ENCODE measurements at places on chromosomes 16 and 17. TPM values are rescaled to one million over a fixed set of nuclear protein-coding genes. Genes with fewer than 3 reads are reported as not detected.

- no peak for DNase-seq
Observed at GRCh38 chr17:73733517-73733916, 89.3 kb upstream of the SDK2 start.

GRCh38 chr17:41682631-41683030 is 6.1 kb upstream of the EIF1 start:
- no peak for DNase-seq

- no peak for DNase-seq
Observed at GRCh38 chr16:67933805-67934204, 2.1 kb upstream of the CTRL start.

DNA sequence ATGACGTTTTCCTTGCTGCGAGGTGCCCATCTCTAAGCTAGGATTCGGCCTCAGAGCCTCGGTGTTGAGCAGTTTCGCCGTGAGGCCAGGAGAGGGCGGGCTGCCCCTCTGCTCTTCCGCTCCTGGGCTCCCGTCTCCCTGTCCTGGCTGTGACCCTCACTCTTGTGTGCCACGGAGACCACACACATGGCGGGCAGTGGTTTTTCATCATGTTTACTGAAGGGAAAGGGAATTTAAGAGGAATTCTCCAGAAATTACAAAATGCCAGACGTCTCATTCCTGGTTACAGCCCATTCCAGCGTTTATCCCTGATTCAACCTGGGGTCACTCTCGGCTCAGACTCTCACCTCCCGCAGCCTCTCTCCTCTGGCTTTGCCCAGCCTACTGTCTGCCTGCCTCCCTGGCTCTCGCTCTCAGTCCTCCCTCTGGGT is 96.8 kb upstream of the ELAC2 start:
- peak; percentile 52 for DNase-seq

- no peak for DNase-seq
Observed at GRCh38 chr16:7294020-7294419, 38.6 kb upstream of the RBFOX1 start.

- peak; percentile 96 for DNase-seq
Observed at GRCh38 chr17:50200457-50201275, 765 bp downstream of the COL1A1 start.

DNA sequence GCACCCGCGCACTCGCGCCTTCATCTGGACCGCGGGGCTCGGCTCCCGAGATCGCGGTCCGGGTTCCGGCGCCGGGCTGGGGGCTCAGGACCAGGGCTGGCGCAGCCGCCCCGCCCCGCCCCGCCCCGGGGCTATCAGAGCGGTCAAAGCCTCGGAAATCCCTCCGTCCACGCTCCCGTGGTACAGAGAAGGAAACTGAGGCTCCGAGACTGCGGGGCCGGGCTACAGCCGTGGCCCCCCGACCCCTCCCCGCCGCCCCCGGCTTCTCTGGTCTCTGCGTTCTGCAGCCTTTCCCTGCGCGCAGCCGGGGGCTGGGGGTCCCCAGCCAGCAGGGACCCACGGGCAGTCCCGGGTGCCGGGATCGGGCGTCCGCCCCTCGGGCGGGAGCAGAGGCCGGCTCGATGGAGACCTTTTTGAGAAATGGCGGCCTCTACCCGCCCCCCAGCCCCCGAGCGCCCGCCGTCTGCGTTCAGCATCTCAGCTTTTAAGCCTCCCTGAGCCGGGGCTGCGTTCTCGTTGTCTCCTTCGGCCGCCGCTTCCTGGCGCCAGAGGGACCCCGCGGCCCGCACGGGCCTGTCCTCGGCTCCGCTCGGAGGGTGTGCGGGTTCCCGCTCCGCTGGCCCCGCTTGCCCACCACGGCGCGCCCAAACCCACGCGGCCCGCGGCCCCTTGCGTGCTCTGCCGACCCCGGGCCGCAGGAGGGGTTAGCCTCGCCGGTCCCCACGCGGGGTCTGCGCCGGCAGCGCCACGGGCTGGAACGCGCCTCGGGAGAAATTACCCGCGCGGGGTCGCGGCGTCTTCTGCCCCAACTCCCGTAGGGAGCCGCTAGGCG is 1.5 kb upstream of the NPTX1 start:
- DNase-seq = peak; percentile 49

DNA sequence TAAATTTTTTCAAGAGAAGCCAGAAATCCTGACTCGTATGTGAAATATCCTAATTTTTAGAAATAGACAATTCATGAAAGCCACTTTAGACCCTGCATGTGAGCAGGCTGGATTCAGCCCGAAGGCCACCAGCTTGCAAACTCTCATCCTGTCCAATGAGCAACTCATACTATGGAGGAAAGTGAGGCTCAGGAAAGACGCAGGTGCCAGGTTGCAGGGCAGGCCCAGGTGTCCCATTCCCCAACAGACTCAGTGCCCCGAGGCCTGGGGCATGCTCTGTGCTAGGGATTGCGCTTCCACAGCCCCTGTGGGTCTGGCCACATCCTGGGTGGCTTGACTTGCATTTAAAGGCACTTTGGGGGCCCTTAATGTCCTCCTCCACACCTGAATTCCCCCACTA is 16.7 kb upstream of the RASD1 start:
- no peak for DNase-seq

The PCGF2 gene
- 2.3 TPM for total RNA-seq

The GNG13 gene
- total RNA-seq = not detected

The ALOX15B gene
- total RNA-seq = not detected

Data from fibroblast of lung (primary cell).